ENCODE measurements at places on chromosomes 1 and 21.

GRCh38 chr21:23977971-23978370 is 1629.3 kb downstream of the MRPL39 start:
- peak; percentile 77 for DNase-seq

DNA sequence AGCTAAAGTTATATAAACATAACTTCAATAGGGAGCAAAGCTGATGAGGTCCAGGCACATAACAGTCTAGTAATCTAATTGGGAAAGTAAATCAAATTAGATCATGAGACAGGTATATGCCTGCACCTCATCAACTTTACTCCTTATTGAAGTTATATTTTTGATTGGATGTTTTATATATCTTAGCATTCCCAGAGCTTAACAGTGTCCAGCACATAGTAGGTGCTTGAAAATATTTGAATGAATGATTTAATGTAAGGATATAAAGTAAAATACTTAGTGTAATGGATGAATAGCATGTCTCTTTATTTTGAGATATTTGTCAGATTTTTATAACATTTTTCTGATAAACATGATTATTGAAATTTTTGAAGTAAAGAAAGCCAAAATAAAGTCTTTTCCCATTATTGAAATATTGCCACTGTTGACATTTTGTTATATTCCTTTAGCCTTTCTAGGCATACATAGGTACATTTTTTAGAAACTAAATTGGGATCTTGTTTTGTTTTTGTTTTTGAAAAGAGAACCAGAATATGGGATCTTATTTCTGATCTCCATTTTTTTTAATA is 2.8 kb downstream of the CDC7 start:
- no peak for DNase-seq

DNA sequence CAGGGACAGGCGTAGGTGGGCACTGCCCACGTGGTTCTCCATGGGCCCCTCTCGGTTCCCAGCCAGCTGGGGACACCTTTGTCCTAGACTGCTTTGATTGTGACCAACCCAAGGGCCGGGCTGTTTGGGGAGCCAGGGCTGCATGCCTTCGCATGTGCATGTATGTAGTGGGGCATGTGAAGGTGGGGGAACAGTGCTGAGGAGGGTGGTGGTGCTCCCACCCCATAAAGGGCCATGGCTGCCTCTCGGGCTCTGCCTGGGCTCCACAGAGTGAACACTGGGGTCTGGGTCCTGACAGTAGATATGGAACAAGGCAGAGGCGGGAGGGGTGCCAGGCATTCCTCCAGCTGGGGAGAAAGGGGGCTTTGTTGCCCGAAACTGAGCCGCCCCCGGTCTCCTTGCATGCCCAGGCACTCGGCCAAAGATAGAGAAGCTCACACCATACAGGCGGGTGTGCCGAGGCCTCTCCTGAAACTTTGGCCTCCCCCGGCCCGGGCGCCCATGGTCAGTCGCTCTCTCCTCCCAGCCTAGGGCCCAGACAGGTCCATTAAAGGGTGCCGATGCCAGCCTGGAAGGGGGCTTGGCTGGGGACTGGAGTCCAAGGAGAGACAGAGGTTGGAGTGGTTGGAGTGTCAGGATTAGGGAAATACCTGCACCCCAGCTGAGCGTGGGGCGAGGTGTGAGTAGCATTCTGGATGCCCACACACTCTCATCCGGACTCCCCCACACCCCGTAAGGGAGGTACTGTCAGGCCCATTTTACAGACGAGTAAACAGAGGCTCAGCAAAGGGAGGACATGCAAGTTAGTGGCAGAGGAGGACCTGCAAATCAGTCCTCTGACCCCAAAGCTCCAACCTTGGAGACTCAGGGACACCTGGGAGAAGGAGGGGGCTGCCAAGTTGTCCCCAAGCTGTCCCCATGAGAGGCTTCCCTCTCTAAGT is 41.1 kb downstream of the EPHA2 start:
- DNase-seq = no peak

DNA sequence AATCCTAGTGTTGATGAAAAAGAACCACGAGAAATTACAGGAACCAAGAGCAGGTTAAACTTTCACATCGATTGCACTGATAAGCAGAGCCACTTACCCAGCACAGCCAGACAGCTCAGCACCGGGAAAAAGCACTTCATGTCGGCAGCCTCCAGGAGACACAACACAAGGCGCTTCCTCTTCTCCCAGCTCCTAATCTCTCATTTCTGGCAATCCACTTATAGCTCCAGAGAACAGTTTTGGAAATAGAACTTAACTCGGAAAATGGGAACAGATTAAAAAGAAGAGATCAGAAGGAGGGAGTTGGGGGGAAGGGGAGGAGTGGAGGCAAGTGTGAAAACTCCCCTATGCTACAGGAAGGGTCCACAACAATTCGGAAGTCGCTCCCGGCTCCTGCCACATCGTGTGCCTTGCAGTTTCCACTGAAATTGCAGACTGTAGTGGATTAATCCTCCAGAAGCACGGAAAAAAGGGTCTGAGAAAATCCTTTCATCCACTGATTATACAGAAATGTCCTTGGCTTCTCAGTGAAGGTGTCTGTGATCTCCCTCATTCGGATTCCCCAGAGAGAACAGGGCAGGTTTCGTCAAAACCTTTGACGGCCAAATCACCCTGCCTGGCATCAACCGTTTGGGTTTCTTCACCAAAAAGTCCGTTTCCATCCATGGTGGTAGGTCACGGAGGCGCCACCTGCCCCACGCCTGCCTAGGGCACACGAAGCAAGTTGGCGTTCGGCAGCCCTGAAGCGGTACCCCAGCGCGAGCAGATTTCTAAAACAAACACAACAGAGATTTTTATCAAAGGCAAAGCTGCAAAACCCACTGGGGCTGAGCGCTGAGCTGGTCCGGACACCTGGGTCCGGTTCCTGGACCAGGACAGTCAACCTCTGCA is 1.1 kb downstream of the IGSF3 start:
- no peak for DNase-seq

- peak; percentile 82 for DNase-seq
Measured at GRCh38 chr1:110003747-110004428, 19.3 kb downstream of the AHCYL1 start.

DNA sequence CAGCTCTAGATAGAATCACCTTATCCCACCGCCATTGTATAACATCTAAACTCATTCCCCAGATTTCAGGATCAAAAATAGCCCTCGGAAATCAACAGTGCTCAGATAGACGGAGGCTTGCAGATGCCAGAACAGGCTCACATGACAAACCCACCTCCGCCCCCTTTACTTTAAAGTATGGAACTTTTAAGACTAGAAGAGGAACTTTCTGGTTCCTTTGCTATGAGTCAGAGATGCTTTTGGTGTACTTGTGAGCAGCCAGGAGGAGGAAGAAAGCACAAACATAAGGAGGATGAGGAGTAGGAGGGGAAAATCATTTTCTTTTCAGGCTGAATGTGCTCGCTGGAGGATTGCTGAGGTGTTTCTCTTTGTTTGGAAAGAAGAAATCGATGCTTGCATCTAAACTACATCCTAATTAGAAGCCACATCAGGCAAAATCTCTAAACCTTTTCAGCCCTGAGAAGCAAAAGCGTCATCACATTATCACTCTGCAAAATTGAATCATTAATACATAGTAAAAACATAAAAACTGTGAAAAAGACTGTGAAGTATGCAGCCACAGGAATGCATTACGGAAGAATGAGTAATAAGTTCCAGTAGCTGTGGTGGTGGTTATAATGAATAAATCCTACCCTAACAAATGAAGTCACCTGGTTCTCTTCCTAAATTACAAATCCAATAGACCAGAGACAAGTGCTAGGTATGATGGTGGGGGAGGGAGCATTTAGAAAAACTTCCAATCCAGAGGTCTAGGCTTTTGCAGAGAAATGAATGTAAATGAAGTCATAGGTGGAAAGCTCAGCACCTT is 251.3 kb downstream of the KCNH1 start:
- no peak for DNase-seq

- DNase-seq = no peak
Measured at GRCh38 chr21:31901315-31901714, 28.5 kb downstream of the HUNK start.

DNA sequence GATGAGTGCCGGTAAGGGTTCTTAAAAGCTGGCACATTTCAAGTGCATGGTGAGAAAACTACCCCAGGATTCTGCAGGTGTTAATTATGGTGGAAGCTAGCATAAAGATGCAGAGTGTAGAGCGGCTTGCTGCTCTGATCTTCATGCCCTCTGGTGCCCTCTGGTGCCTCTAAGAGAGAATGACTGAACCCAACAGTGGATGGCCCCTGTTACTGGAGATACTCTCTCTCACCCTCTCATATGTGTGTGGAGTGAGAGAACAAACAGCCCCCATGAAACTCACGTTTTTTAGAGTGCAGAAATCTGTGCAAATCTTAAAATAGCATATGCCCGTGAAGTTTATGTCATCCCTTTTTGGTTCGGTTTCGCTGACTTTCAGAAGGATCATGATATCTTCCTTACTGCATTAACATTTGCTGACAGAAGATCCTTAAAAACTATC is 90.0 kb downstream of the GRIK1 start:
- peak; percentile 68 for DNase-seq

DNA sequence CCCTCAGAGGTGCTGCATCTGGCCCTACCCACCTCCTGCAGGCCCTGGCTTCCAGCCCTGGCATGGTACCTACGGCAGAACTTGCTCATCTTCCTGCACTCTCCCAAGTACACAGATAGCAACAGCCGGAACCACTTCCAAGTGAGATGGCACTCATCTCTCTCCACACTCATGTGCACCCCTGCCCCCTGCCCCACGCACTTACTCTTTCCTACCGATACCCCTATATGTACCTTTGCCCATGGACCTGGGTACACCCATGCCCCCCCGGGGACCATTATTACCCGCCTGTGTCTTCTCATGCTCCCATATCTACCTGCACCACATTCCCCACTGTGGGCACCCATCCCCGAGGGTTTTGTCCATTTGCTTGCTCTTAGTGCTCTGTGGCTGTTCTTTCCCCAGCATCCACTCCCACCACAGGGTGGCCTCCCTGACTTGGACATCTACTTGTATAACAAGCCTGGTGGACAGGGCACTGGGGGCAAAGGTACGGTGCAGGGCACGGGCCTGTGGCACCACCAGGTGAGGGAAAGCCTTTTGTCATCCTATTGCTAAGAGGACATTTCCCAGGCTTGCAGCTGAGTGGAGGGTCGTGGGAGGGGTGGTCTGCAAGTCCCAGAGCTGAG is 14.7 kb downstream of the HYI start:
- no peak for DNase-seq

DNA sequence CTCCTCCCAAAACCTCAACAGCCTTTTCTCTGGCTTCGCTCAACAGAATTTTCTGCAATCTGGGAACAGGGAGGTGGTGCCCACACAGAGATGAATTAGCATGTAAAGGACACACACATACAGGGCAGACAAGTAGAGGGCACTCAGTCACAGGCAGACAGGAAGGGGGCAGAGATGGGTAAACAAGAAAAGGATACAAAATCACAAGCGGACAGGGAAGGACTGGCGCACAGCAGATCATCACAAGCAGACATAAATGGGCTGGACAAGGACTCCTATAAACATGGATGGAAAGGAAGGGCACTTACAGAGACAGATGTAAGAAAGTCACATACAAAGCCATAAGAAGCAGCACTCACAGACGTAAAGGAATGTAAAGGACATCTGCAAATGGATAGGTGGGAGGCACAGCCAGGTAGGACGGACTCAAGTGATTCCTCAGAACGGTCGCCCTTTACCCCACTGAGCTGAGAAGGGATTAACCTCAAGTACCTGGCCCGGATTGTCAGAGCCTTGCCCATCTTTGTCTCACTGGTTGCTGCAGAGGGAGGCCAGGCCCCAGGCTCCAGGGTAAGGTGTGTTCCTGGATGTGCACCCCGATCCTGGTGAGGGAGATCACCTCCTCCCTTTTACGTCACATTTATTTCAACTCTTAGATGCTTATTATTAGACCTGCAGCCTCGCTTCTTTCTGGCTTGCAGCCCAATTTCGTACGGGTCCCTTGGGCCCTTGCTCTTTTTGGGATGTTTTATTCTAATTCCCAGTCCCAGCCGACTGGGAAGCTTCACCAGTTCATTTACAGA is 836 bp upstream of the PRCC start:
- no peak for DNase-seq
